ENCODE measurements at places on chromosomes 3 and 15.

DNA sequence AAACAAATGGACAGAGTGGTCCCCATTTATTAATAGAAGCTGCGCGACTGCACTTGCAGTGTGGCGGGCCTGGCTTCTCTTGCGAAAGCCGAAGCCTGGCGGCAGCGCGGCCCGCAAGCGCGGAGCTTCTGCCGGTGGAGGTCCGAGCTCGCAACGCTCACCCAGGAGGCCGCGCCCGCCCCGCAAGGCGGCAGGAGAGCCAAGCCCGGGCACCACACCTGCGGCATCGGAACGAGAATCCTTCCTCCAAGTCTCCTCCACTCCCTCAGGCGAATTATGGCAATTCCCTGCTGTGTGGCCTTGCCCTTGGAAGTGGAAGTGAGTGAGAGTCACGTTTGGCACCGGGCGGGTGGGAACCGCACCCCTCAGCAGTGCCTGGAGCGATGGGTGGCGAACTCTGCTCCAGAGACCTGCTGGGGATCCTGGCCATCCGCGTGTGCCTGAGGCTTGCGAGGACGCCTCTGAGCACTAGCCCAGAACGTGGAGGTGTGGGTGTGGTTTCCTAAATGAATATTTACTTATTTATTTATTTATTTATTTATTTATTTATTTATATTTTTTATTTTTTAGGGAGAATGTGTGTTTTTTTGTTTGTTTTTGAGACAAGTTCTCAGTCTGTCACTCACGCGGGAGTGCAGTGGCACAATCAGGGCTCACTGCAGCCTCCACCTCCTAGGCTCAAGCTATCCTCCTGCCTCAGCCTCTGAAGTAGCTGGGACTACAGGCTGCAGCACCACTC lies 133.7 kb upstream of the UBE2E1 start:
- DNase-seq = no peak

DNA sequence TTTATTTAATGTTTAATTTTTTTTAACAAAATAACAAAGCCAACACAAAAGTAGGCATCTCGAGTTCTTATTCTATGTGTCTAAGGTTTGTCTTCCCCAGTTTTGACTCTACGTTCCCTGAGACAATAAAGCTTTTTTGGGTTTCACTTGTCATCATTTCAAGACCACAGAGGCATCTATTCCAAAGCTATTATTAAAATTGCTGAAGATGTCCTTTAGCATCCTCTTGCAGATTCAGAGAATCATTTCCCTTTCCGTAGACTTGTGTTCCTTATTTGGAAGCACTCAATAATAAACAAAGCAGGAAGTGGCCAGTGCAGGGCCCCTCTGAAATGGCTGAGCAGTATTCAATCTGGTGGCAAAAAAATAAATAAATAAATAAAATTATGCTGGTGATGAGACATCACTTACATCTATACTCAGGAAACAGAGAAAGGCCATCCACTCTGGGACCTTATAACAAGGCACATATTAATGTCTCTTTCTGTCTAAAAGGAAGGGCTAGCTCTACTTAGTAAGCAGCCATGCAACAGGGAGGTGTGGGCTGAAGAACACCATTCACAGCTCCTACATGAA lies 362.3 kb downstream of the WDR72 start:
- DNase-seq = no peak

- DNase-seq = no peak
Observed at GRCh38 chr3:179589143-179589542, 15.3 kb downstream of the MRPL47 start.

DNA sequence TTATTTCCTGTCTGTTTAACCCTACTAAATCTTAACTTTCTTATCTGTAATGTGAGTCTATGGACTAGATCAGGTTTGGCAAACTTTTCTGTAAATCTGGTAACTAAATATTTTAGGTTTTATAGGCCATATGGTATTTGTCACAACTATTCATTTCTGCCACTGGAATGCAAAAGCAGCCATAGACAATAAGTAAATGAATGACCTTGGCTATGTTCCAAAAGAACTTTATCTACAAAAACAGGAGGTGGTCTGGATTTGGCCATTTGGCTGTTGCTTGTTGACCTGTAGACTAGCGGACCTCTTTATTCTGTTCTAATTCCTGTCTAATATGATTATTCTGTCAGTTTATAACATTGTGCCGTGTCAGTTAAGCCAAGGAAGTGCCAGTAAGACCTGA lies 314.2 kb downstream of the LPP start:
- no peak for DNase-seq

GRCh38 chr3:140406655-140407054 lies 271.2 kb upstream of the TRIM42 start:
- no peak for DNase-seq

DNA sequence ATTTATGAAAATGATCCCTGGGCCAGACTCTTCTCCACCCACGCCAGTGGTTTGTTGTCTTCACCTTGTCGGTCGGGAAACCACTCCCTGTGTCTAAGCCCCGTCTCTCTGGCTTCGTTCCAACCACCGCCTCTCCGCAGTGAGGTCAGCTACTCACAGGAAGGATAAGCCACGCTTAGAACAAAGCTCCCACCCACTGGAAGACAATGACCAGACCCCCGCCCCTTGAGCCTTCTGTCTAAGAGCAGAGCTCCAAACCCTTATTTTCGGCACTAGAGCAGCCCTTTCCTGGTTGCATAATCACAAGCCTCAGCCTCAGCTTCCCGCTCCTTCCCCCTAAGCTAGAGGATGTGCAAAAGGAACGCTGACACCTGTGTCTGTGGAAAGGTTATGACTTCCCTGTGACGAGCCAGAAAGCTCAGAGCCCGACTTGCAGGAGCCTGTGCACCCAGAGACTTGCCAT lies 114.9 kb upstream of the MEF2A start:
- DNase-seq = peak; percentile 46

GRCh38 chr15:52093539-52094510 lies 18.8 kb downstream of the BCL2L10 start:
- no peak for DNase-seq

GRCh38 chr15:89632563-89633430 lies 22.5 kb downstream of the KIF7 start:
- no peak for DNase-seq

- DNase-seq = no peak
Observed at GRCh38 chr15:73924171-73924921, 1.9 kb upstream of the LOXL1 start.

GRCh38 chr3:114874522-114874971 lies 272.5 kb downstream of the ZBTB20 start:
- DNase-seq = no peak

DNA sequence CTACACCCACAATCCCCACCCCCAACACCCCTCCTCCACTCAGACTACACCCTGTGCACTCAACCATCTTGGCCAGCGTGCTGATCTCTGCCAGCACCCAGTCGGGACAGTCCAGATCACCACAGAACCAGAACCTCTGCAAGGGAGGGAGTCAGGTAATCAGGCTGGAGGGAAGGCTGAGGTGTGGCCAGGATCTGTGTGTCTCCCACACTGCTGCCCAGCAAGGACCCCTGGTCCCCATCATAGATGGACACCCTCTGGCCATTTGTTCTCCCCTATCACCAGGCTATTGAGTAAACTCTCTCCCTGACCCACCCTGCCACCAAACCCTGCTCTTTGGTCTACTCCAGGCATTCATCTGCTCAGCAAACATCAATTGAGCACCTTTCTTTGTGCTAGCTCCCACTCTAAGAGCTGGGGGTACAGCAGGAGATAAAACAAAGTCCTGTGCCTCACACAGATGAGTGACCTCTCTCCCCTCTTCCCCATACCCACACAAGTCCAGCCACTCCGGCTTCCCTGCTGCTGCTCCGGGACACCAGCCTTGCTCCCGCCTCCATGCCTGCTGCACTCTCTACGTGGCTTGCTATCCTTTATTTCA lies 134.8 kb downstream of the TBC1D2B start:
- no peak for DNase-seq

DNA sequence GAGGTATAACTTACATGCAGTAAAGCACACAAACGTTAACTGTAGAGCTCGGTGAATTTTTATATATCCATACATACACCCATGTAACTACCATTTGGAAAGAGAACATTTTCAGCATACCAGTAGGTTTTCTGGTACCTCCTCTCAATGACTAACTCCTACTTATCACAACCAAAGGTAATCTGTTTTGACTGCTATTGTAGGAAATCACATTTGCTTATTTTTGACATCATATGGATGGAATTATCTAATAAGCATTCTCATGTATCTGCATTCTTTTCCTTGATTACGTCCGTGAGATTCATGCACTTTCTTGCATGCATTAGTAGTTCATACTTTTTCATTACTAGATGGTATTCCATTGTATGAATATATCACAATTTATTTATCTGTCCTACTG lies 76.8 kb downstream of the CSNK1G1 start:
- no peak for DNase-seq

GRCh38 chr15:90883526-90883975 lies 753 bp upstream of the FES start:
- no peak for DNase-seq

GRCh38 chr3:110738531-110738930 lies 333.1 kb upstream of the NECTIN3 start:
- no peak for DNase-seq

DNA sequence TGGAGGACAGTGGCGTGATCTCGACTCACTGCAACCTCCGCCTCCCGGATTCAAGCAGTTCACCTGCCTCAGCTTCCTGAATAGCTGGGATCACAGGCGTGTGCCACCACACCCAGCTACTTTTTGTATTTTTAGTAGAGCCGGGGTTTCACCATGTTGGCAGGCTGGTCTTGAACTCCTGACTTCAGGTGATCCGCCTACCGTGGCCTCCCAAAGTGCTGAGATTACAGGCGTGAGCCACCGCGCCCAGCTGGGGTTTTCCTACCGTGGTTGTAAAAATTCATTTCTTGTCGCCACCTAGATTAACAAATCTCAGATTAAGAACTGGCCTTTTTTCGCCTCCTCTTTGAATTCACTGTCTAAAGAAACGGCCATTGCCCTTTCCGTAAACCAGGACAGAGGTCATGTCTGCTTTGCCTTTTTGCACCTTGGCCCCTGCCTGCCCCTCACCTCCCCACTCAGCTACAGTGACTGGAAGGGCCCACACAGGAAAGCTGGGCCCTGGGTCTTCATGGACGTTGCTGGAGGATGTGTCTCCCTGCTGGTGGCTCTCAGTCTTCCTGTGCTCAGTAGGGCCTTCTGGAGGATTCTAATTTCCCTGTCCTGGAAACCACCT lies 17.2 kb downstream of the ZNF710 start:
- DNase-seq = no peak

DNA sequence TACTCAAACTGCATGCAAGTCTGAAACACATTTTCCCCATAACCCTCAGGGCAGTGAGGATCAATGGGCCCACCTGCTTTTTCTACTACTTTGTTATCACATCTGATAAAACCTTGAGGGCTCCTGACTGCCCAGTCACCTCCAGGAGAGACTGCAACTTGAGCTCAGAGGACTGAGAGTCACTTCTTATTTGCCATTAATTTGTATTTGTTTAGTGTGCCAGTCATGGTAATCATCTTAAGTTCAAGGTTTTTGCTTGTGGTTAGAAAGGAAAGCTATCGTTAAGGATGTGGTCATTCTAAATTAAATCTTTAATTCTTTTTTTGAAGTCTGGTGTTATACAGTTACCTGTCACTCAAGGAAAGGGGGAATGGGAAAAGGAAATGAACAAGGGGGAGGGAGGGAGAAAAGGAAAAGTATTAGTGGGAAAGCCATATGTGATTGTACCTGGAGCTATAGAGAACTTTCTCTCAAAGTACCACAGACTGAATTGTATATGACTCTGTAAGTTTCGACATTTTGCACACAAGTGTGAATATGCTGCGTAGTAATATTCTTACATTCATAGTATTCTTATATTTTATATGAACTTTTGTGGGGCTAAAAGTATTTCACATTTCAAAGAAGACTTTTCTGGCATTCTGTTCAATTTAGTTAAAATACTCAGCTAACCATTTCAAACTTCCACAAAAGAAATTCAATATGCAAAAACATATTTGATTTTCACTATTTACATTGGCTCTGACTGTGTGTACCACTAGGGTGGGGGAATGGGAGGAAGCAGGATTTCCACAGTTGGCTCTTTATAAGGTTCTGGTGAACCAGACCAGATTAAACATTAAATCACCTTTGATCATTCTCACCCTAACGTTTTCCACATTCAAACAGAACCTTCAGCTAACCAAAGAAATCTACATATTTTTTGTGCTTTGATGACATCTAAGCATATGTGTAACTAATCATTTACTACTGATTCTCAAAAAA lies 166.5 kb upstream of the ATP11B start:
- DNase-seq = no peak

- no peak for DNase-seq
Observed at GRCh38 chr3:53150247-53151085, 10.5 kb upstream of the PRKCD start.

DNA sequence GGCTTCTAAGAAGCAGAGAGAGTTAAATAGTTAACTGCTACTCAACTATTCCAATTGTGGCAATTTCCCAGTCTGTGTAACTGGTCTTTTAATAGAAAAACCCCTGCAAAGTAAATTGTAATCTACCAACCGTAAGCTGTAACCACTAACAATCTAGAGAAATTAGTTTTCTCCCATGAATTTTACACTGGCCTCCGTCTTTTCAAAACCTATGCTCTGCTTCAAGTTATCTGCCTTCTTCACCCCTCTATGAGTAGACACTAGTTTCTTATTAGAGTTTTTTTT lies 42.6 kb downstream of the LRRFIP2 start:
- no peak for DNase-seq

DNA sequence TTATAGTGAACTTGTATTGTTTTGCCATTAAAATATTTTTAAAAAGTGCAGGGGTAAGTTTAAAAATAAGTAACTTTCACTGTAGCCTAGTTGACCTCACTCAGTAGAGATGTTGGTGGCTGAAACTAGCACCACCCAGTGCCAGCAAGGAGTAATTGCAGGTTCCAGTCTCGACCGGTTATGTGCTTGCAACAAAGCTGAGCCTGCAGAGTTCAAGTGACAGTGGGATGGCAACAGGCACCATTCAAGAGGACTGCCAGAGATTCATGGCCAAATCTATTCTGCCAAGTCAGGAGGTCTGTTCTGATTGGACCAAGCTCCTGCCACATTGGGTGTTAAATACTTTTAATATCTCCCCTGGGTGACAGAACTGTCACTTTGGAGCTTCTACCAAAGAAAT lies 2.7 kb downstream of the ADAMTS7 start:
- no peak for DNase-seq

- DNase-seq = no peak
Observed at GRCh38 chr3:111051354-111051753, 20.3 kb upstream of the NECTIN3 start.

DNA sequence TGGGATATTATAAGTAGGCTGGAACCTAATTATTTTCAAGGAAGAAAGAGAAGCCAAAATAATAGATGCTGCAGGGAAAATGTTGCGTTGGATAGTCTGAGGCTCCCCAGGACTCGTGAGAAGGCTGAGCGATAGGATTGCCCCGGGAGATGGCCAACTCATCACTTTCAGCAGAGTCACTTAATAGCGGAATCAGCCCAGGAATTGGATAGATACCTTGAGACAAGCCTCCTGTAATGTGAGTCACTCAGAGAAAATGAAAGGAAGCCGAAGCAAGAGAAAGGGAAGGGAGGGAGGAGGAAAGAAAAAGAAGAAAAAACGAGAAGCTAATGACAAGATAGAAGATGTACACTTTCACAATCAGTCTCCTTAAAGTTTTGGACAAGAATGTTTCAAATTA lies 94.3 kb downstream of the SQOR start:
- no peak for DNase-seq

Data from naive thymus-derived CD8-positive, alpha-beta T cell (primary cell).